ENCODE measurements at places on chromosomes 3 and 15. TPM values are rescaled to one million over a fixed set of nuclear protein-coding genes. Genes with fewer than 3 reads are reported as not detected.

The NRG4 gene
- total RNA-seq: 3.2 TPM

The C2CD4B gene
- 0.75 TPM for total RNA-seq

The AGTR1 gene
- 25.5 TPM for total RNA-seq

The SPINK8 gene
- not detected for total RNA-seq

The SEMA3F gene
- 4.0 TPM for total RNA-seq

The OIP5 gene
- 0.38 TPM for total RNA-seq

The PLA2G4D gene
- total RNA-seq: not detected

The BCHE gene
- 38.3 TPM for total RNA-seq

The NR1I2 gene
- total RNA-seq: 206 TPM

The KCNH8 gene
- total RNA-seq: not detected

The TMEM115 gene
- 18.7 TPM for total RNA-seq

The CCDC54 gene
- not detected for total RNA-seq

The C2CD4A gene
- total RNA-seq: 0.50 TPM

The CFAP44 gene
- total RNA-seq: 3.7 TPM

The DPH6 gene
- 7.3 TPM for total RNA-seq

DNA sequence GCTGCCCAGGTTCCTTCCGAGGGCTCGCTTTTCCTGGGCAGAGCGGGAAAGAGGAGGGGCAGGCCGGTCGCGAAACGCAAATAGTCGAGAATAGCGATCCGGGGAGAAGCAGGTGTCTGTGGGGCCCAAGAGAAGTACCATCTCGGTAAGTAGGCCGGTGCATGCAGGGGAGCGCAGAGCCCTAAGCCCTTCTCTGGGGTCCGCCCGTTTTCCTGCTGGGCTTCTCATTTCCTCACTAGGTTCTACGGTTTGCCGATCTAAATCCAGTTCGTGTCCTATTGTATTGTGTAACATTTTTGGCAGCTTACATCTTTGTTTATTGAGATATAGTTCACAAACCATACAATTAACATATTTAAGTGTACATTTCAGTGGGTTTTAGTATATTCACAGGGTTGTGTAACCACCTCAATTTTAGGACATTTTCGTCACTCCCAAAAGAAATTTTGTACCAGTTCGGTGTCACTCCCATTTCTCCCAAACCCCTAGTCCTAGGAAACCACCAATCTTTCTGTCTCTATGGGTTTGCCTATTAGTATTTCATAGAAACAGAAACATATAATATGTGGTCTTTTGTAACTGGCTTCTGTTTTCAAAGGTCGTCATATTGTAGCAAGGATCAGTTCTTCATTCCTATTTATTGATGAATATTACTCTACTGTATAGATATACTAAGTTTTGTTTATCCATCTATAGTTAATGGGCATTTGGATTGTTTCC lies 6.8 kb upstream of the TRIM69 start:
- DNase-seq: no peak

- DNase-seq: no peak
These were observed 138.9 kb upstream of the RARB start for GRCh38 chr3:25289156-25289555.

DNA sequence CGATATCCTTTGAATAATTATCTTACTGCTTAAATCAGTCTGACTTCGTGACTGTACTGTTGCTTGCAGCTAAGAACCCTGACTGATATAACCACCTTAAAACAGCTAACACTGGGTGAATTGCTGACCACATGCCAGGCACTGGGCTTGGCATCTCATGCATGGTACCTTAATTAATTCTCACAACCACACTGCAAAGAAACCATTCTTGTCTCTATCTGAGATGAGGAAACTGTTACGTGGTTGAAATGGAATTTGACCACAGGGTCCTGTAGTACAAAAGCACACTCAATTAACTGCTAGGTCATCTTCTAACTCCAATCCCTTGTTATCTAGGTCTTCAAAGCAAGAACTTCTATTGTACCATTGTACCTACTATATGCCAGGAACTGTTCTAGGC lies 92.7 kb upstream of the PRICKLE2 start:
- no peak for DNase-seq

DNA sequence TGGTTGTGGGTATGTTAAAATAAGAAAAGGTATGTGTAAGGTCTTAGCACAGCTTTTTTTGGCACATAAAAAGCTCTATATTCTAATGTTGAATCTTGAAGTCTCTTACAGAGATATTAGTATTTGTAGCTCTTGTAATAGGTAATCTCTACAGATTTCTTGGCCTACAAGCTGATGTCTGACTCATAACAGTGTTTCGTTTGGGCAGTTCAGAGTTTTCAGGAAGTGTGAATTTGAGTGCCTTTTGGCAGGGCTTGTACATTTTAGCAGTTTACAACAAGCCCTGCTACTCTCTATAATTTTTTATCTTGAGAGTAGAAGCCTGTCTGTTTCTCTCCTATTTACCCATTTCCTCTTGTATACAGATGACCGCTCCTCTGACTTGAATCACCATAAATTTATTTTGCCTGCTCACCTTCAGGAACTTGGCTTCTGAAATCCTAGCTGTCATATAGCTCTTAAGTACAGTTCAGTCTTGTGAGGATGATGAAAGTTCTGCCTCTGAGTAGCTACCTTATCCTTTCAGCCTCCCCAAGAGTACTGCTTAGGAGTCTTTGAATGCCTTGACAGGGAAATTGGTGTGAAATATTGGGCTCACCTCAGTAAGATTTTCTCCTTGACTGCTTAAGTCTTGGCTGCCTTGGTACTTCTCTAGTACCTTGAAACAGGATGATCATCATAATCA lies 419.9 kb upstream of the RARB start:
- no peak for DNase-seq

- no peak for DNase-seq
These were observed 10.7 kb downstream of the XIRP1 start for GRCh38 chr3:39181408-39182335.

DNA sequence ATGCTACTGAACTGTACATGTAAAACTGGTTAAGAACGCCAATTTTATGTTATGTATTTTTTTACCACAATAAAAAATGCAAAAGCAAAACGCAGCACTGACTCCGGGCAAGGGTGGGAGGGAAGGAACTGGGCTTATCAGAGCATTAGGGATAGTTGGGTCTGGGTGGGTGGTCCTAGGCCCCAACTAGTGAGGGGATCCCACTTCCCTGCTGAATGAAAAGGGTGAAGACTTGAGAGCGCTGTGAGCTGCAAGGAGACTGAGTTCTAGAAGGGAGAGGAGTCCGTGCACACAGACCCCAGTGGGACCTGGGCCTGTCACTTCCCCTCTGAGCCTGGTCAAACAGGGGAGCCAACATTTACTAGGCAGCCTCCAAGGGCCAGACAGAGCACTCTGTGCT lies 98.6 kb downstream of the TPRA1 start:
- DNase-seq: peak; percentile 22

DNA sequence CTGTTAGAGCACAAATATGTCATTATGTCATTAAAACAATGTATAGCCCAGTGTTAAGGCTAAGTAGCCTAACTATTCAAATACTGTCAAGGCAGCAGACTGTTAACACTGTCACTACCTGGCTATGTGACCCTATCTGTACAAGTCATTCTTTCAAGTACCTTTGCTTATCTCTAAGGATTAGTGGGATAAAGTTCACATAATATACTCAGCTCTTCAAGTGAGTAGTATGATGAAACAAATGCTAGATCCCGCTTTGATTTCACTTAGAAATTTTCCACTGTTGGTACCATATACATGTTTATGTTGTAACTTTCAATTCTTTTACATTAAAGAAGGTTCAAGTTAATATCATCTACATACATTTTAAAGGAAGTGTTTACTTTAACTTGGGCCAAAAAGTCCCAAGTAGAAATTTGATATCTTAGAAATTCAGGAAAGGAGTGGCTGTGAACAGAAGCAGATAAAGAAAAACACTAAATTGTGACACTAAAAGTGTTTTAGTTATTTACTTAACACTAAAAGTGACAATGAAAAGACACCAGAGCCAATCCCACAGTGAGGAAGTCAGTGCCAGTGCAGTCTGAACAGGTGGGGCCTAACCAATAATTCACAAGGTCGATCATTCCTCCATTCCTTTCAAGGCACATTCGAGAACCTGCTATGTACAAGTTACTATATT lies 4.8 kb upstream of the RFX7 start:
- no peak for DNase-seq

DNA sequence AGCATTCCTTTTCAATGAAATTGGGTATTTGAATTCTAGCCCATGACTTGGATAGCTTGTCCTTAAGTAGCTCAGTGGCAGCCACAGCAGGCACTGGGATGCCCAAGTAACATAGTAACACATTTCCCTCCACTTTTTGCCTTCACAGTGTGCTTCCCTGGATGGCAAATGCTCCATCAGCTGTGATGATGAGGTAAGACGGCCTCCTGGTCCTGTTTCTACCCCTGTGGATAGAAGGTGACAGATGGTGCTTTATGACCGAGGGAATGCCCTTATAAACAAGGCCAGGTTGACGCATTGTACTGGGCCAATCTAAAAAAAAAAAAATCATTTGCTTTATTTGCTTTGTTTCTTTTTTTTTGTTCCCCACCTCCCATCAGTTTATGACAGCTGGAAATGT lies 41.8 kb upstream of the LRTM1 start:
- DNase-seq: no peak

DNA sequence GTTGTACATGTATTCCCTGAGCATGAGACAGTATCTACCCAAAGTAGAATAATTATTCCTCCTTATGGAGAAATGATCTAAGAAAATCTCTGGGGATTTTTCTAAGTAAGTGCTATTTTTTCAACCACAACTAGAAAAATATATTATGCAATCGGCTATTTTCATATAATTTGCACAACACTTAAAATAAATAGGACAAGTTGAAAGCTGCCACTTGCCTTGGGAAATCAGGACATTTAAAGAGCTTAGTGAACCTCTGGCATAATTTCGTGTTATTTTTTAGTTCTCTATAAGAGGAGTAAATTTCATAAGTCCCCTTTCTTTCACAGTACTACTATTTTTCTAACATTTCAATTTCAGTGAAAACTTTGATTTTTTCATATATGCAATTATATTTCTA lies 672.1 kb downstream of the OTOL1 start:
- no peak for DNase-seq

DNA sequence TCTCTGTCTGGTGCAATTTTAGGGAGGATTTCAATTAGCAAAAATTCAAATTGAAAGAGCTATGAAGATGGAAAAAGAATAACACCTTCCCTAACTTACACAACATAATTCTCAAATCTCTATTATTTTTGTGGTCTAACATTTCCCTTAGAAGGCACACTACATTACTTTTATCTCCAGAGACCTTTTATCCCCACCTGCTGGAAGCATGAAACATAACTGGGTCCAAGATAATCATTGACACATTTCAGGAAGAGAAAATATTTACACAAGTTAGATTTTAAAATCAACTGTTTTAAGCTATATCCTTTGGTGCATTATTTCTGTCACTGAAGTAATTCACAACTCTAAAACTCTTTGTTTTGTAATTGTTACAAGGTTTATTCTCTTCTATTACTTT lies 779.5 kb downstream of the ROBO1 start:
- DNase-seq: no peak

GRCh38 chr3:129672412-129672811 lies 65.9 kb upstream of the PLXND1 start:
- no peak for DNase-seq

- no peak for DNase-seq
These were observed 8.0 kb downstream of the AMIGO3 start for GRCh38 chr3:49711489-49711888.

DNA sequence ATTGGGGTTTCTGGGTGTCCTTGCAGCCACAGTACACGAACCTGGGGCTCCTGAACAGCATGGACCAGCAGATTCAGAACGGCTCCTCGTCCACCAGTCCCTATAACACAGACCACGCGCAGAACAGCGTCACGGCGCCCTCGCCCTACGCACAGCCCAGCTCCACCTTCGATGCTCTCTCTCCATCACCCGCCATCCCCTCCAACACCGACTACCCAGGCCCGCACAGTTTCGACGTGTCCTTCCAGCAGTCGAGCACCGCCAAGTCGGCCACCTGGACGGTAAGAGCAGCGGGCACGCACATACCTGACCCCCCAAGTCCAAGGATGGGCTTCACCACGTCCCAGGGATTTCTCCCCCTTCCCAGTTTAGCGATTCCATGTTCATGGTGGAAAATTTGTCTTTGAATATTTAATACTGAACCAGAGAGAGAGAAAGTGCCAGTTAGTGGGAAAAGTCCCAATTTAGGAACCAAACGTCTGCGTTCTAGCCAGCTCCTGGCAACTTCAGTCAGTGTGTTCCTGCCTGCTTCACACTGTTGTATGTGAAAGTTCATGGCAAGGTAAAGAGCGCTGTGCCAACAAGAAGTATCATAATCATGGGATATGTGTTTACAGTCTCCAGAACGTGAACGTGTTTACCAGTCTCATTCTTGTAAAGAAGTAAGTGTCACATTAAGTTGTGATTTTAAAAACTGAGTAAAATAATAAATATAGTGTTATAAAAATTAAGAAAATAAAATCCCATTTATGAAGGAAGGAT lies 177.2 kb downstream of the TP63 start:
- no peak for DNase-seq

DNA sequence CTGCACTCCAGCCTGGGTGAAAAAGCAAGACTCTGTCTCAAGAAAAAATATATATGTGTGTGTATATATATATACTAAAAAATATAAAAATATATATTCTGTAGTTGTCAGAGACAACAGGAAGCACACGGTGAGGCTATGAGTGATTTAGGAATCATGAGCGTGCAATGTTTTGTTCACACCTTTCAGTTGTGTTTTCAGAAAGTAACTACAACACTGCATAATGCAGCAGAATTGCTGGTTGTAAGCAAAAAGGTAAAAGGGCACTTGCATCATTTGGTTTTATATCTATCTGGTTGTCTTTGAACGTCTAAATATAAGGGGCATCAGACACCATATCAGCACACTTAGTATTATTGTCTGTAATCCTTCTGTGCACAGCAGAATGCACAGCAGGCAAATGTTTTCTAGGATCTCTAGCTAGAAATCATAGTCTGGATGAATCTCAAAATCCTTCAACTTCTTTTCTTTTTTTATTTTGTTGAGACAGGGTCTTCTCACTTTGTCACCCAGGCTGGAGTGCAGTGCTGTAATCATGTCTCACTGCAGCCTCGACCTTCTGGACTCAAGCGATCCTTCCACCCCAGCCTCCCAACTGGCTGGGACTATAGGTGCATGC lies 44.8 kb downstream of the CCR3 start:
- DNase-seq: no peak

- no peak for DNase-seq
These were observed 78.2 kb upstream of the RASGRP1 start for GRCh38 chr15:38642689-38643270.

DNA sequence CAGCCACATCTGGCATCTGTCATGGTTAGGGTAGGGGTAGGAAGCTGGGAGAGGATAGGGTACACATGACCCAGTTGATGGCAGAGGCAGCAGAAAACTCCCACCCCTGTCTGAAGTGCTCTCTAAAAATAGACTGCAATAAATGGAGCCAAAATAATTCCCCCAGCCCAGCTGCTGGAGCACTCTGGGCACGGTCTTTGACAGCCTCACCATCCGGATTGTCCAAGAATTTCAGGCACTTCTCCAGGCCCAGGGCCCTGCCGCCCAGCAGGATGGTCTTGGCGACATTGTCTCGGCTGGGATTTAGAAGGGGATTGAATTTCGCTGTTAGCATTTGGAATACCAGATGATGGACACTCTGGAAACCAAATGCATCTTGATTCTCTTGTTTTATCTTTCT lies 103.7 kb downstream of the IQSEC1 start:
- no peak for DNase-seq
